ENCODE measurements at places on chromosomes 2 and 18.

- no peak for DNase-seq
Measured at GRCh38 chr2:67142071-67142470, 255.1 kb upstream of the ETAA1 start.

- no peak for DNase-seq
Measured at GRCh38 chr2:95374921-95375471, 27.5 kb upstream of the FAHD2A start.

- no peak for DNase-seq
Measured at GRCh38 chr2:68658266-68658665, 14.9 kb downstream of the PROKR1 start.

GRCh38 chr18:39701055-39701783 lies 2135.6 kb upstream of the CELF4 start:
- no peak for DNase-seq

DNA sequence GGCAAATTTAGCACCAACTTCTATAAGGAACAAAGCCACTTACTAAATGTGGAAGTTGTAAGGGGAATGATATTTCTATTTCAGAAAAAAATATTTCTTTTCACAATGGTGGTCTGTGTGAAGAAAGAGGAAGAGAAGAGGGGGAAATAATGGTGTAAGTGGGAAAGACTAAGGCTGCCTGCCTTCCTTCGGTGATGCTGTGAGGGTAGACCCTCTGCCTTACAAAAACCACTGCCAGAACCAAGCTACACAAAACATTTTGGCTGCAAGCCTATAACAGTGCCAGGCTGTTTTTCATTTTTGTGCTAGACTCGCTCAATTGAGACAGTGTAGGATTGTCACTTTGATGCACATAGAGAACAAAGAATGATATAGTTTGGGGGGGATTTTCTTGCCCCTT lies 286.6 kb downstream of the ZEB2 start:
- DNase-seq, result no peak

DNA sequence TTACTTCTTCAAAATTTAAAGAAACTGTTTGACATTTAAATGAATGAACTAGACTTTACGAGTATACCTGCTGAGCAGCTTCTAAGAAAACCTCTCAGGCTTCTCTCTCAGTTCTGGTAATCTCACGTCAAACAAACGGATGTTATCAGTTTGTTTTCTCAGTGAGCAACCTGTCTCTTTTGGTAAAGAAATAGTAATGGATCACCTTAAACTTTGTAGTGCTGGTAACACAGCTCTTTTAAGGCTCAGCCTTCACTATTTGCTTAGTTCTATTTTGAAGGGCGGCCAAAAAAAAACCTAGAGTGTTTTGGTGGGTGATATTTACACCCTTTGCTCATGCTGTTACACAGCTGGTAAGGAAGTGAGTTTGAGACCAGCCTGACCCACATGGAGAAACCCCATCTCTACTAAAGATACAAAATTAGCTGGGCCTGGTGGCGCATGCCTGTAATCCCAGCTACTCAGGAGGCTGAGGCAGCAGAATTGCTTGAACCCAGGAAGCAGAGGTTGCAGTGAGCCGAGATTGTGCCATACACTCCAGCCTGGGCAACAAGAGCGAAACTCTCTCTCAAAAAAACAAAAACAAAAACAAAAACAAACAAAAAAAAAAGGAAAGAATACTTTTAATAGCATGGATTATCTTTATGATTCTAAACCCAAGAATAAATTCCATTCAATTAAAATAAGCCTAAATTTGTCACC lies 15.9 kb downstream of the FN1 start:
- DNase-seq, result no peak

DNA sequence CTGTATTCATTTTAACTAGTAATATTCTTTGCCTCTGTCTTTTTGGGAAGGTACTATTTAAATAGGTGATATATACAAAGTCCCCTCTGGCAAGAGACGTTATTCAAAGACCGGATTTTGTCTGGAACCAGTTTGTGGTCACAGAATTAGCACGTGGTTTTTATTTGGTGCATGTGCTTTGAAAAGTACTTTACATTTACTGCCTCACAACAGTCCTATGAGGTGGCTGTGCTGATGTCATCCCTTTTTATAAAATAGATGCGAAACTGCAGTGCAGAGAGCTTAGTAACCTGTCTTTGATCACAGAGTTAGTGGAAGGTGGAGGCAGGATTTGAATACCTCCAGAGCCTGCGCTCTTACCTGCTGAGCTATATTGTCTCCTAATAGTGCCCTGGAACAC lies 4.0 kb downstream of the LPIN1 start:
- no peak for DNase-seq

- peak; percentile 55 for DNase-seq
Measured at GRCh38 chr18:57523171-57523956, 63.1 kb downstream of the FECH start.

DNA sequence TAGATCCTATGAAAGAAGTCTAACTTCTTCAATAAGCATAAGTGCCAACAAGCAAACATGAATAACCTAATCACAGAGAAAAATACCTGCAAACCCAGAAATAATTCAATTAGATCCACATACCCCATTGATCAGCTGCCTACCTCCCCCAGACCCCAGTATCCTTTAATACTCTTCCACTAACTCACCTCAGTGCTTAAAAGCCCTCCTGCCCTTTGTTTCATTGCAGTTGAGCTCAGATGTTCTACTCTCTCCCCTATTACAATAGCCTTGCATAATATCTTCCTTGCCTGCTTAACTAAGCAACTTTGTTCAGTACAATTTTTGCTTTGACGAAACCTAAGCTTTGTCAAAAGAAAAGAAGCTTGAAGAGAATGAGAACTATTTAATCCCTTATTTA lies 156.0 kb upstream of the ZC3H15 start:
- DNase-seq, result no peak

DNA sequence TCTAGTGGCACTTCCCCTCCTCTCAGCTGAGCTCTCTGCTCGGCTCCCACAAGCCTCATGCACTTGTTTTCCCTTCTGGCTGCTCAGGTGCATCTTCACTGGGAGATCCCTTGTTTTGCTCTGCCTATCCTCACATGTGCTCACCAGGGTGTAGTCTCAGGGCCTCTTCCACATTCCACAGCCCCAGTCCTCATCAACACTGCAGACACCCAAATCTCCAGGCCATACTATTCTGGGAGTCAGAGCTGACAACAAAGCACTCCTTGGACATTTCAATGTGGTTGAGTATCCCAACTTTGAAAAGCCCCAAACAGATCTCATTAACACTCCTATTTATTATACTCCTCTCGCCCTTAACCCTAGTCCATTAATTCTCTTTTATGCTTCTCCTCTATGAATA lies 71.3 kb downstream of the CCDC93 start:
- no peak for DNase-seq

DNA sequence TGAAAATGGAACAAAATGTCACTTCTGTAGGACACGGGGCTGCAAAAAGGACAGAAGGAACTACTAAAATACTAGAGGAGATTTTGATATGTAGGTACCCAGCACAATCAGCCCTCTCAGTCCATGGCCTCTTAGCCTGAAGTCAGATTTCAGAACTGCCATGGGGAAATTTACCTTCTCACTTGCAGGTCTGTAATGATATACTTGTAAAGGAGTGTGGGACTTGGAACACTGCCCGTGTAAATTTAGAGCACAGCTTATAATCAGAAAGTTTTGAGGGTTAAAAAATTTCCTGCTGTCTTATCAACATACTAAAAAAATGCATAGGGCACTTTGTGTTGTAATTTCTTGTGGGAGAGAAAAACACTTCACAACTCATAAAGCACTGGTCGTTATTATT lies 60.6 kb downstream of the ZEB2 start:
- no peak for DNase-seq

GRCh38 chr2:33118651-33119050 lies 171.9 kb downstream of the LTBP1 start:
- no peak for DNase-seq

GRCh38 chr18:48743886-48744285 lies 205.1 kb downstream of the CTIF start:
- no peak for DNase-seq

DNA sequence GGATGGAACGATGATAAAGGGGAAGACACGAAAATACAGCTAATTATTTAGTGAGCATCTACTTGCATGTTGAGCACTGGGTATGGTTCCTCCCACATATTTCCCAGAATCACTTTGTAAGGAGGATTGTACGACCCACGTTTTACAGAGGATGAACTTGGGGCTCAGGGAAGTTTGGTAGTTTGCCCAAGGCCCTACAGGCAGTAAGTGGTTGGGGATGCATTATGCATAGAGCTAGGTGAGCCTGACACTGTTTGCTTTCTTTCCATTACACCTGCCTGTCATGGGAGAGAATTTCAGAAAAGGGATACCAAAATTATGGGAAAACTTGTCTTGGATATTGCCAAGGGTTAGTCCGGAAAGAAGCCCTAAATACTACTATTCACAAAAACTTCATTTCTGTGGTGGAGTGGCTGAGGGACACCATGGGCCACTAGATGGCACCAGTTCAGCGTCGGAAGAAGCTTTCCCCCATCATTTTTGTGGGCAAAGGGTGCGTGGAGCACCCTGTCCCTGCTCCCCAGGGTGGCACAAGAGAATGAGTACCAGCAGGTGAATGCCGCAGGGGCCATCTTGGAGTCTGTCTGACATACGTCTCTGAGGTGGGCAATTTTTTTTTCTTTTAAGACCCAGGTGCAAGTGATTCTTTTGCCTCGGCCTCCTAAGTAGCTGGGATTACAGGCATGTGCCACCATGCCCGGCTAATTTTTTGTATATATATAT lies 23.5 kb upstream of the C18orf32 start:
- DNase-seq, result peak; percentile 80

- no peak for DNase-seq
Measured at GRCh38 chr2:49794396-49794795, 640.1 kb upstream of the FSHR start.

GRCh38 chr2:84939426-84940087 lies 31.4 kb upstream of the KCMF1 start:
- DNase-seq, result no peak

- DNase-seq, result peak; percentile 49
Measured at GRCh38 chr2:7905756-7906155, 776.1 kb upstream of the ID2 start.

DNA sequence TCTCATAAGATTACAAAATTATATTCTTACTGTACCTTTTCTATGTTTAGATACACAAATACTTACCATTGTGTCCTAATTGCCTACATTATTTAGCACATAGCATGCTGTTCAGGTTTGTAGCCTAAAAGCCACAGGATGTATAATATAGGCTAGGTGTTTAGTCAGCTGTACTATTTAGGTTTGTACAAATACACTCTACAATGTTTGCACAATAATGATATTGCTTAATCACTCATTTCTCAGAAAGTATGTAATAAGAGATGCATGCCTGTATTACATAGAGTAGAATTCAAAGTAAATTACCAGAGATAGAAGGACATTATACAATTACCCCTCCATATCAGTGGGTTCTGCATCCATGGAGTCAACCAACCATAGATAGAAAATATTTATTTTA lies 201.1 kb upstream of the COL3A1 start:
- peak; percentile 27 for DNase-seq

DNA sequence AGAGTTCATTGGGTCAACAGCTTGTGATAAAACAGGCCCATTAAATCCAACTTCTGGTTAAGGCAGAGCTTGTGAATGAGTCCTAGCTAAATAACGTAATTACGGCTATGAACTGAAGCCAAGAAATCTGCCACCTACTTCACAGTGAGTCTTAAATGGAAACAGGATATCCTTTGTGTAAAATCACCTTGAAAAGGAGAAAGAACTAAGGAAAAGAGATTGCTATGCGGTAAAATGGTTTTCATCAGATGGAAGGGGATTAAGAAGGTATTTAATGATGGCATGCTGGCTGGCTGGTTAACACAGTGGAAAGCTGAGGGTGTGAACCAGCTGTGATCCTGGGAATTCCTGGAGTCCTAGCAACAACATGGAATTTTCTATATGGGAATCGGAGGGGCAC lies 156.6 kb downstream of the DOK6 start:
- DNase-seq, result no peak

GRCh38 chr2:5697562-5697961 lies 5.4 kb downstream of the SOX11 start:
- DNase-seq, result no peak

GRCh38 chr2:179692043-179692442 lies 169.4 kb downstream of the ZNF385B start:
- no peak for DNase-seq

DNA sequence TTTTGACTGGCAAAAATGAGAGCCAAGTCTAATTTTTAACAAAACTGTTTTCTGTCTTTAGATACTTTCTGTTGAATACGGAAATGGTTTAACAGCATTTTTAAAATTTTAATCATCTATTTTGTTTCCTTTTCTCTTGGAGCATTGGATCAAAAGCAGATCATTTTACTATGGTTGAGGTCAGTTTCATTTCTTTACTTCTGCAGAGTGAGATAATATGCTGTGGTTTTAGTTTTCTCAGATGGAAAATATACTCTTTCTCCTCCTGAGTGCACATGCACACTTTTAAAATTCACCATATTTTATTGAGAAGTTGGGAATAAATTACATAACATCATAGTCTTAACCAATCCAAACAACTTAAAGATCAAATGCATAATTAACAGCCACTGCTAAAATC lies 283.3 kb downstream of the SLC8A1 start:
- DNase-seq, result no peak

DNA sequence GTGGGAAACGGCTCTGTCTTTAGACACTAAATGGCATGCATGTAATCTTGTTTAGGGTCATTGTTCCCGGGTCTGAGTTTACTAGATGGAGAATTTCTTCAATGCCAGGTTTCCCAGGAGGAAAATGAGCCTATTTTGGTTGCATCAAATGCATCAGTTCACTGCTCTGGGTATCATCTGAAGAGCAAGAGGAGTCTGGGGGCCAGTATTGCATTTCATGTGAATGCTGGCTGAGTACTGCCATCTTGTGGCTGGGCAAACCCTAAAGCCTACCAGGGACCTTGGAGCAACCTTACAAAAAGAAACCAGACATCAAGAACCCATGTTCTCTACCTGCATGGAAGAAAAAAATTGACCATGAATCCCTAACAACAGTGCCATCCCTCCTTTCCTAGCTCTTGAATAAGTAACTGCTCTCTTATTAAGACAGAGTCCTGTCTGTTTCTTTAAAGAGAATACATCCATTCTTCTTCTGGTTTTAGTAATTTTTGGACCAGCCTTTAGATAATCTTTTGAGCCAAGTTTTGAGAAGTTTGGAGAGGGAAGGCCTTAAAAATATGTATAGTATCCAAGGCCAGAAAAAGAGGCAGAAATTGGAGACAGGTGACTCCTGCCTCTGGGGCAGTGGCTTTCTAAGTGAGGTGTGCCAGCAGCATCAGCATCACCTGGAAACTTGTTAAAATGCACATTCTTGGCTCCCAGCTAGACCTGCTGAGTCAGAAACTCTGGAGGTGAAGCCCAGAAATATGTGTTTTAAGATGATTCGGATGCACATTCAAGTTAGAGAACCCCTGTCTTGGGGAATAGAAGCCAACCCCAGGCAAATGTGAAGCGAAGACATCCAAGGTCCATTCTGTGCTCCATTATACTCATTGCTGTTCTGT lies 261.0 kb upstream of the CXCR4 start:
- DNase-seq, result no peak

DNA sequence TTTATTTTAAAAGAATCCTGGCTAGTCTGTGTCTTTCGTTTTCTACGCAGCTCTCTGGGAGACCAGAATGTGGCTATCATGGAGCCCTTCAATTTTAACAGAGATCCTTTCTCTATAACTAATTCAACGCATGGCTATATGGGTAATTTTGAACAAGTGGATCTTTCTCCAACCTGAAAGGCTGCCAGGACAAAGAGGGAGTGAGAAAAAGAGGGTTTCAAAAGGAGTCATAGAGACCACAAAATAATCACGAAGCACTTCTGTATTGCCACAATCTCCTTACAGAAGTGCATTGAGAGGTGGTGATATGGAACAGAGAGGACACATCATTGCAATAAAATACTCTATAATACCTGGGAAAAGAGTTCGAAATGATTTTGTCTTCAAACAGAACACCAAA lies 21.7 kb upstream of the CDH2 start:
- DNase-seq, result no peak
